ENCODE measurements at places on chromosomes 13 and 19. TPM values are rescaled to one million over a fixed set of nuclear protein-coding genes. Genes with fewer than 3 reads are reported as not detected.

The LILRB1 gene
- total RNA-seq, result 4.7 TPM

The ATP4B gene
- total RNA-seq, result not detected

The FFAR2 gene
- 0.95 TPM for total RNA-seq

The MRPL54 gene
- 58.8 TPM for total RNA-seq

The YJEFN3 gene
- total RNA-seq, result 2.9 TPM

The ZNF534 gene
- total RNA-seq, result not detected

The KLK1 gene
- total RNA-seq, result 0.67 TPM

The CEACAM20 gene
- total RNA-seq, result not detected

The ZNF613 gene
- total RNA-seq, result 6.7 TPM

The PGLYRP1 gene
- total RNA-seq, result not detected

The IL17D gene
- total RNA-seq, result 9.8 TPM

The ZNF442 gene
- 4.9 TPM for total RNA-seq

The SBK3 gene
- not detected for total RNA-seq

The ZNF729 gene
- total RNA-seq, result not detected

The GTF2F1 gene
- total RNA-seq, result 32.5 TPM

The KIR3DL2 gene
- not detected for total RNA-seq

The DENND1C gene
- total RNA-seq, result 3.9 TPM

The SOX1 gene
- total RNA-seq, result not detected

The KCTD15 gene
- 56.3 TPM for total RNA-seq

The ZGLP1 gene
- 1.1 TPM for total RNA-seq

The OR7A5 gene
- total RNA-seq, result not detected

The LENG8 gene
- total RNA-seq, result 113 TPM

The CYP2A6 gene
- not detected for total RNA-seq

The KCNC3 gene
- 0.90 TPM for total RNA-seq

The NDUFA11 gene
- total RNA-seq, result 161 TPM

The MCEMP1 gene
- total RNA-seq, result 3.0 TPM

The LRRC63 gene
- total RNA-seq, result not detected

The GFY gene
- total RNA-seq, result not detected

The NRTN gene
- total RNA-seq, result 0.52 TPM

The SLC15A1 gene
- total RNA-seq, result 0.19 TPM
